ENCODE measurements at places on chromosomes 6 and 20.

DNA sequence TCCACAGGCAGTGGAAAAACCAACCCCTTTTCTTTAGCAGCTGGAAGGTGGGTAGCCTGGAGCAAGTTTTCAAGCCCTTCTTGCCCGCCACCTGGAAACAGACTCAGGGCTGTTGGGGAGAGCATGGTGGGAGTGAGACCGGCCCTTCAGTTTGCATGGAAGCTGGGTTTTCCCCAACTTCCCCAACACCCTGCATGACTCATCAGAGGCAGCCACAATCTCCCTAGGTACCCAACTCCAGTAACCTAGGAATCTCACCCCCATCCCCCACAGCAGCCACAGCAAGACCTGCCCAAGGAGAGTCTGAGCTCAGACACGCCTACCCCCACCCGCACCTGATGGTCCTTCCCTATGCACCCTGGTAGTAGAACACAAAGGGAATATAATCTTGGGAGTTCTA, 86.3 kb upstream of the IRAK1BP1 start:
- no peak for DNase-seq

- DNase-seq, result no peak
Observed at GRCh38 chr6:7073821-7074525, 33.8 kb upstream of the RREB1 start.

- no peak for DNase-seq
Observed at GRCh38 chr6:44556046-44556445, 168.5 kb downstream of the CDC5L start.

GRCh38 chr6:50030777-50031562, 9.2 kb upstream of the DEFB110 start:
- no peak for DNase-seq

DNA sequence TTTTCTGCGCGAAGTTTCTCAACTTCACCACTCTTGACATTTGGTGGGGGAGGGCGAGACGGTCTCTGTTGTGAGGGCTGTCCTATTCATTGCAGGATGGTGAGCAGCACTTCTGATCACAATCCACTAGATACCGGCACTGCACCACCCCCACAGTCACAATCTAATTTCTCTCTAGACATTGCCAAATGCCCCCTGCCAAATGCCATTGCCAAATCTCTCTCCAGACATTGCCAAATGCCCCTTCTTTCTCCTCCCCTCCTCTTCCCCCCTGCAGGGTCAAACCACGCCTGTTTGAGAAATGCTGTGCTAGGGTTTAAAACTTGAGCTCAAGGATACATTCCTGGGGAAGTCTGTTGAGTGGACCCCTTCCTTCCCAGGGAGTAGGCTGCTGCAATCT, 603.5 kb upstream of the CDH4 start:
- no peak for DNase-seq

DNA sequence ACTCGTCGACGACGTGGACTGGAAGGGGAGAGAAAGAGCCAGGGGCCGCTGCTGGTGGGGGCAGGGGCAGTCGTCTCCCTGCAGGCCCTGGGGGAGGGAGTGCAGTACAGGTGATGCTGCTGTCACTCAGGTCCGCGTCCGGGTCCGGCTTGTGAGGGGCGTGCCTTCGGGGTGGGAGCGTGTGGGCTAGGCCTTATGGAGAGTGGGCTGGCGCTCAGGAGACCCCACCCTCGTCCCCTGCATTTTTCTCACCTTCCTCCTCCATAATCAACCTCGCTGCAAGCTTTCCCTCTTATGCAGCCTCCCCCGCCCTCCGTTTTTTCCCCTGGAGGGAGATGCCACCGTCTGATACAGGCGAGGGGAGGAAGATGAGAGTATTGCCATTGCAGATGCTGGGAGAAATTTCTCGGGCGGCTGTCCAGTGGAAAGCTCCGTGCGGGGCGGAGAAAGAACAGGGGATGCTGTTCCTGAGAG, 632 bp downstream of the PCMT1 start:
- no peak for DNase-seq

DNA sequence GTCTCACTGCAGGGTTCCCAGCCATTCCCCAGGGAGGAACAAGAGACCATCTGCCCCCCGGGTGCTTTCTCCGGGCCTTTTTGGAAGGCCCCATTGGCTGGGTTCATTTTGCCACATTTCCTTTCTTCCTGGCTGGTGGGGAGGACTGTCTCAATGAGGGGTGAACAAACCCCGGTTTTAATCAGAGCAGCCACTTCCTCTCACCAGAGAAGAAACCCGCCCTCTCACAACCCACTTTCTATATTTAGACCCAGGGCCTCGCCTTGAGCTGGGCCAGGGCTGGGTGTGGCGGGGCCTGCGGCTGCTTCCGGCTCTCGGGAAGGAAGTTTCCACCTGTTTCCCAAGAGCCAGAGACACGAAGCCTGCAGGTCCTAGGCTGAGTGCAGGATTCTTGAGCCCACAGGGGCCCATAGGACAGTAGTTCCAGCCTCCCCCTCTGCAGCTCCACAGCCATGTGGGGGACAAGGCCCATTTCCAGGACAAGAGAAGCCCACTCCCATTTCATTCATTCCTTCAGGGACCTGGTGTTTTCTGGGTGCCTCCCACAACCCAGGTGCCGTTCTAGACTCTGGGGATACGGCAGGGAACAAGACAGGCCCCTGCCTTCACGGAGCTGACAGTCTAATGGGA, 41.8 kb downstream of the RBM38 start:
- DNase-seq, result no peak

DNA sequence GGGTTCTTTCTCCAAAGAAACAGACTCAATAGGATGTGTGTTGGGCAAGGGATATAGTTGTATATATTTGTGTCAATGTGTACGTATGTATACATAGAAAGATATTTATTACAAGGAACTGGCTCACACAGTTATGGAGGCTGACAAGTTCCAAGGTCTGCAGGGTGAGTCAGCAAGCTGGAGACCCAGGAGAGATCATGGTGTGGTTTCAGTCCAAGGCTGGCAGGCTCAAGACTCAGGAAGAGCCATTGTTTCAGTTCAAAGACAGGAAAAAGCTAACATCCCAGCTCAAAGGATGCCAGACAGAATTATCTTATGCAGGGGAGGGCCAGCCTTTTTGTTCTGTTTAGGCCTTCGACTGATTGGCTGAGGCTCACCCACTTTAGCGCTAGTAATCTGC, 89.9 kb upstream of the RALGAPA2 start:
- DNase-seq, result no peak

DNA sequence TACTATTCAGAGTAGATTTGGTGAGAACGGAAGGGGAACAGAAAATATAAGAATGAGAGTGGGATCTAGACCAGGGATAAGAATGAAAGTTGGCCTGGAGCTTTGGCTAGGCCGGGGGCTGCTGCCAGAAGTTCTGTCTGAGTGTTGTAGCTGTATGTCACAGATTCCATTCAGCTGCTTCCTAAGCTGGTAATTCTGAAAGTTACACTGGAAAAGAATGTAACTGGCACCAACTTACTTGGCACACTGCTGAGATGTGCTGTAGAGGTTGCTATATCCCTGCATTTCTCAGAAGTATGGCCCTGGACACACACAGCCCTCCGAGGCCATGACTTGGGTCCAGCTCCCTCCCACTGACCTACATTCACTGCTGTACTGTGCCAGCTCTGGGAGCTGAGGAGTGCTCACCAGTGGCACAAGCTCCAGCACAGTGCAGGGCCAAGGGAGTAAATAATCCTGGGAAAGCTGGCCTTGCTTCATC, 25.8 kb upstream of the TMEM217 start:
- no peak for DNase-seq

- DNase-seq, result no peak
Observed at GRCh38 chr20:17403461-17403860, 127.7 kb downstream of the BFSP1 start.

DNA sequence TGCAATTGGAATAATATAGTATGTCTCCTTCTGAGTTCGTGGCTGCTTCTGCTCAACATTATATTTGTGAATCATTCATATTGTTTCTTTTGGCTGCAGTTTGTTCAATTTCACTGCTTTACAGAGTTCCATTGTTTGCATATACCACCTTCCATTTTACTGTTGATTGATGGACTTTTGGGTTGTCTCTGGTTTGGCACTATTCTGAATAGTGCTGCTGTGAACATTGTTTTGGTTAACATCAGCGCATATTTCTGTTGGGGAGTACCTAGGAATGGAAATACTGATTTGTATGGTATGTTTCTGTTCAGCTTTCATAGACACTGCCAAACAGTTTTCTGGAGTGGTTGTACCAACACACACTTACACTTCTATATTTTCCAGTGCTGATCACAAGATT, 46.9 kb downstream of the UST start:
- DNase-seq, result no peak

DNA sequence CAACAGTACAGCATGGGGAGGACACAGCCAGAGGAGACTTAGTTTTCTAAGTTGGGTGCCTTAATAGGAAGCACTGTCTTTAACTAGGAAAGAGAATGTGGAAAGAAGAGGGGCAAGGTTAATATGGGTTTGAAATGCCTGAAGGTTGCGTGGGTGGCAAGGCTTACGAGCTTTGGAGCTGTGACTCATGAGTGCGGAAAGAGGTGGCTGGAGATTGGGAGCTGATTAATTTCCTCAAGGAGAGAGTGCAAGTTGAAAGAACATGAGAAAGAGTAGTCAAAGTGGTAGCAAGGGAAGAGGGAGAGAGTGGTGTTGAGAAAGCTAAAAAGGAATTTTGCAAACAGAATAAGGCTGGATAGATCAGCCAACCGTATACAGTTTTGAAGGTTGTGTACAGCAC, 315.1 kb upstream of the PRND start:
- DNase-seq, result no peak

Measured in cortex of kidney (tissue), 1 donor.